ENCODE measurements at places on chromosomes 4 and X. TPM values are rescaled to one million over a fixed set of nuclear protein-coding genes. Genes with fewer than 3 reads are reported as not detected.

FAM133A gene
- total RNA-seq: not detected

SHOX gene
- total RNA-seq: not detected

VEGFC gene
- total RNA-seq: not detected

DNA sequence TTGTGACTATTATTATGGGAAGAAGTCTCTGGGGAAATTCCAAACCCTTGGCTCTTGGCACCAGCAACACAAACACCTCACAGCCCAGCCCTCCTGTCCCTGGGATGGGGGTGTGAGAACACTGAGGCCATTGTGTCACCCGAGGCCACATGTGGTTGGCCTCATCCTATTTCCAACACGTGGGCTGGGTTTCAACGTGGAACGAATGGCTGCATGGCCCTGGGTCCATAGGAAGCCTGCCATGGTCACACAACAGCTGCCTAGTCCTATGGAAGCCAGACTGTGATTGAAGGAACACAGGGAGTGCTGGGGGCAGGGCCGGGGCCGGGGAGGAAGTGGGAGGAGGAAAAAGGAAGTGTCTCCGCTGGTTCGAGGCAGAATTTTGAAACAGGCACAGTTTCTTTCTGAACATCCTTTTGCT lies 10.0 kb downstream of the CLCN4 start:
- DNase-seq: peak; percentile 55

DNA sequence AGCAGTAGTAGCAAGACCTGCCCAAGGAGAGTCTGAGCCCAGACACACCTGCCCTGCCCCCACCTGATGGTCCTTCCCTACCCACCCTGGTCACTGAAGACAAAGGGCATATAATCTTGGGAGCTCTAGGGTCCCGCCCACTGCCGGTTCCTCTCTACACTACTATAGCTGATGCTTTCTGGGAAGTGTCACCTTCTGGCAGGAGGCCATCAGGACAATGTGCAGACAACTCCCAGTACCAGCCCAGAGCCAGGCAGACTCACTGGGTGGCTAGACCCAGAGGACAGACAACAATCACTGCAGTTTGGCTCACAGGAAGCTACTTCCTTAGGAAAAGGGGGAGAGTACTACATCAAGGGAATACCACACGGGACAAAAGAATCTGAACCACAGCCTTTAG lies 312.7 kb downstream of the SPRY1 start:
- no peak for DNase-seq

DNA sequence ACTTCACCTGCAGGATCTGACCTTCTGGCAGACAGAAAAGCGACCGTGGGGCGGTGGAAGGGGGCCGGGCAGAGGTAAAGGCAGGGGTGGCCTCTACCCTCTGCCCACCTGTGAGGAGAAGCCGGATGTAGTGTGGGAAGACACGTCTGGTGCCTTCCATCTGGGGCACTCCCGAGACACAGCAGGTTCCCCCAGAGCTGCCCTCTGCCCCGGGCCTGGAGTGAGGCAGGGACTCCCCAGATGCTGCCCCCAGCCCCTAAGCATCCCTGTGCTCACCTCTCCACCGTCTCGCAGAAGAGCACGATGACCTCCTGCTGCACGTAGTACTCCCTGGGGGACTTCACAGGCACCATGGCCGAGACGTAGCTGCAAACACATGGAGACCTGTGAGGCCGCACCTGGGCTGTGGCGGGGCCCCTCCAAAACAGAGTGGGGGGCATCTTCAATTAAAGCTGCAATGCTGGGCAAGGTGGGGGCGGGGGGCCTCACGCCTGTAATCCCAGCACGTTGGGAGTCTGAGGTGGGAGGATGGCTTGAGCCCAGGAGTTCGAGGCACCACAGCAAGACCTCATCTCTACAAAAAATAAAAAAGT lies 75.3 kb upstream of the MXD4 start:
- peak; percentile 31 for DNase-seq

DNA sequence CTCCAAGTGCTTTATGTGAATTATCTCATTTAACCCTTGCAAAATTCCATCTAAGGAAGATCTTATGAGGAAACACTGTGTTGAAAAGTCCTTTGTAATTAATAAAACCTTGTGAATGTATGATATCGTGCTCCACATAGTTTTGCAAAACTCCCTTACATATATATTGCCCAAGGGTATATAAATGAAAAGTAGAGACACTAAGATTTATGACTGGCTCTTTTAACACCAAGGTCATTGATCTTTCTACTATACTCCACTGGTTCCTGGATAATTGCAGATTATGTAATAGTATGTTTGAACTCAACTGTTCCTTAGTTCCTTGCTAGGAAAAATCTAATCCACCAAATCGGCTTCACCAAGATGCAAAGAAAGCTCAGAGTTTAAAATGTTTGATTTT lies 48.0 kb upstream of the TMEM33 start:
- no peak for DNase-seq

- DNase-seq: no peak
Observed at GRCh38 chr4:172648471-172648870, 520.1 kb upstream of the GALNT7 start.

DNA sequence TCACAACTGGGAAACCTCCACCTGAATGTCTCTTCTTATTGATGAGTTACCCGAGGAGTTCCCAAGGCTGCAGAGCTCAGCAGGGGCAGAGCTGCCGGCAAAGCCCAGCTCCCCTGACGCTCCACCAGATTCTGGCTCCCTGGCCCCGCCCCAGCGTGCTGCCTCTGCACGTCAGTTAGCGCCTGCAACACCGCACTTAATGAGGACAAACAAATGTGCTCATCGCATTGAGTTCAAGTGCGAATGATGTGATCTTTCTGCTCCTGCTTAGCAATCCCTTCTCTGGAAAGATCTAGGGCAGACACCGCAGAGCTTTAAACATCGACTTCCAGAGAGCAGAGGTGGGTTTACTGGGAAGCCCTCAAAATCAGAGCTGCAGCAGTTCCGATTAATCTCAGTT lies 55.5 kb upstream of the FBXW7 start:
- DNase-seq: peak; percentile 46

GRCh38 chr4:176838601-176839433 lies 46.1 kb upstream of the VEGFC start:
- DNase-seq: no peak

DNA sequence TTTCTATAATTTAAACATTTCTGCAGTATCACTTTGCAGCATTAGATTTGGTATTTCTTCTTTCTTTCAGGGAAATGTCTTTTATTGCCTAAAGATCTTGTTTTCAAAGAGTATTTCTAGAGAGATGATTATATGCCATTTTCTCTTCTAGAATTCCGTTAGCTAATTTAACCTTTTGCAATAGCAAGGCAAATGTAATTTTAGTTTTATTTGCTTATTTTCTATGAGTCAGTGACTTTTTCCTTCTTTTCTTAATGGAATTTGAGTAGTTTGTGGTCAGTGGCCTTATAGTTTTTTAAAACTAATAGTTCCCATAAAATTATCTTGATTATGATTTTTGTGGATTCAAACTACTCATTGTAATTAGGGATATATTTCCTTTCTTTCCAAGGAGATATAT lies 72.2 kb downstream of the CCKAR start:
- no peak for DNase-seq

GRCh38 chrX:131821945-131822622 lies 201.0 kb upstream of the STK26 start:
- DNase-seq: no peak
